Sigmoid colon (tissue), 7 donors: ENCODE measurements at places on chromosomes 12 and 14. TPM values are rescaled to one million over a fixed set of nuclear protein-coding genes. Genes with fewer than 3 reads are reported as not detected.

The TGFB3 gene
- 7.8 TPM for polyA plus RNA-seq

The SDR9C7 gene
- not detected for polyA plus RNA-seq

The FAM222A gene
- 1.2 TPM for polyA plus RNA-seq

The OASL gene
- 57.6 TPM for polyA plus RNA-seq

The RAD9B gene
- polyA plus RNA-seq = 0.36 TPM

The DDN gene
- polyA plus RNA-seq = not detected

The FAM186B gene
- polyA plus RNA-seq = 0.22 TPM

The CDCA4 gene
- 2.4 TPM for polyA plus RNA-seq

The TRPV4 gene
- 0.42 TPM for polyA plus RNA-seq

The PTPRO gene
- polyA plus RNA-seq = 1.2 TPM

The ACVRL1 gene
- polyA plus RNA-seq = 12.5 TPM

The TSPAN19 gene
- not detected for polyA plus RNA-seq

The STYK1 gene
- 14.1 TPM for polyA plus RNA-seq

The ZC2HC1C gene
- 4.6 TPM for polyA plus RNA-seq

The KCNA1 gene
- polyA plus RNA-seq = not detected

The INHBC gene
- polyA plus RNA-seq = not detected

The GLT8D2 gene
- polyA plus RNA-seq = 6.4 TPM

The DLGAP5 gene
- polyA plus RNA-seq = 3.0 TPM

The KIF26A gene
- 0.60 TPM for polyA plus RNA-seq

The SLC10A1 gene
- polyA plus RNA-seq = not detected

The TAS2R19 gene
- polyA plus RNA-seq = not detected

The DIO3 gene
- polyA plus RNA-seq = 2.4 TPM
